NCI-H187 (cell line): ENCODE measurements at places on chromosomes 11 and 22.
A peak's percentile ranks its signal among the peaks of the same experiment; 100 is the strongest.

GRCh38 chr11:93249459-93250220 is 51.8 kb upstream of the SLC36A4 start:
- DNase-seq, result no peak

- no peak for DNase-seq
Measured at GRCh38 chr22:24510637-24511625, 15.8 kb downstream of the UPB1 start.

DNA sequence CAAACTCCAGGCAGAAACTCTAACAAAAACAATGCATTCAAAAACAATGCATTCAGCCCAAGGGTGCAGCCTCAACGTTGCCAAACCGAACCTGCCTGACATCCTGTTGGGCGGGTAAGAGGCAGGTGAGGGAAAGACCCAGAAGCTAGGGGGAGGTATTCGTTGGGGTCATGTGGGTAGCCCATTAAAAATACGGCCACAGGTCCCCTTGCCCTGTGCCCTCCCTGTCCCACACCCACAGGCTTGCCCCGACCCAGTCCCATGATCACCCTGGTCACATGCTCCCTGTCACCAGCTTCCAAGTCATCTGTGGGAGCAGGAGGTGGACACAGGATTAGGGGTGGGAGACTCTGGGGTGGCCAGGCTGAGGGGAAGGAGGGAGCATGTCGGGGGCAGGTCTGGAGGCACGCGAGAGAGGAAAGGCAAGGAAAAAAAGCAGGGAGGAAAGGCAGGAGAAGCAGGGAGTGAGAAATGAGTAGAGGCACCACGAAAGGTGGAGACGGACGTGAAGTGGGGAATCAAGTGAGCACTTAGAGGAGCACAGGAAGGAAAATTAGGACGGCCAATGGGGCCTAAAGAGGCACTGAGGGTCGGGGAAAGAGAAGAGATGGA is 683 bp downstream of the PLA2G6 start:
- DNase-seq, result no peak

DNA sequence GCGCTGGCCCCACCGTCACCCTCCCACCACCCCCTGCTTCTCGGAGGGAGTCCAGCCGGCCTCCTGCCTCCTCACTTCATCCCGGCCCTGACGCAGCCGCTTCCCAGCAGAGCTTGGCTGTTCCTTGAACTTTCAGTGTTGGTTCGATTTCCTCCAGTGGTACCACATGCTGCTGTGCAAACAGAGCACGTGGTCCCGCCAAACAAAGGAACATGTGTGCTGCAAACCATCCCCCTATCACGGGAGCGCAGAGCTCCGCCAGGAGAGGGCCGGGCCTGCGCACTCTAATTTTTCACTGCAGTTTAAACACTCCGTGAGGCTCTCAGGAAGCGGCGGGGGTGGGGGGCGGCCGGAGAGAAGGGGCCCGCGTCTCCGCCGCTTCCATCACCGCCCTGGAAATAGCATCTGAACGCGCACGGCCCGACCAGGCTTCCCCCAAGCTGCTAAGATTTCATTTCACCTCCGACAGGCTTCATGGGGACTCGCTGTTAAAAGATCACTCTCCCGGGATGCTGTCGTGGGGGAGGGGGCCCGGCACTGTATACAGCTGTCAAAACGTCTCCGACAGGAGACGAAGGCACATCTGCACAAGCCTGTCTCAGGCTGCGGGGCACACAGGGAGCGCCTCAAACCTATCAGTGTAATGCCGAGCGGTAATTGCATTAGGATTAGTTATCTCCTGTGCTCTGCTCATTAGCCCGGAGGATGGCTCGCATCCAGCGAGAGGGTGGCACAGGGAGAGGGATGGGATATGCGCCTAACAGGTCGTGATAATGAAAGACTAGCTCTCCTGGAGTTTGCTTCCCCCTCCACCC is 269.9 kb upstream of the SORL1-AS1 start:
- DNase-seq, result peak; percentile 55

DNA sequence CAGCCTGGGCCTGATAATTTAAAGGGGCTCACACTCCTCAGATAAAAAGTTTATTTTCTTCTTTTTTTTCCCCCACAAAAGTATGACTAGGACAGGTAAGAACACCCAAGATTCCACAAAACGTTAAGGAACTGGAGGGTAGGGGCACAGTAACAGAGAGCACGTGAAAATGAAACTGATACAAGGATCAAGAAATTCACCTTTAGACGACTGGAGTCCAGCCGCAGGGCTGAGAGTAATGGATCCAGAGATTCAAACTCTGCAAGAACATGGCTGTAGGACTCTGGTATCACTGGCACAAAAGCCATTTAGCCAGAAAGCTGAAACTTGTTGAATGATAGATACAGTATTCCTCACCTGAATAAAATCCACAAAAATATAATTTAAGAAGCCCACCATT is 4.4 kb downstream of the HPS5 start:
- no peak for DNase-seq

DNA sequence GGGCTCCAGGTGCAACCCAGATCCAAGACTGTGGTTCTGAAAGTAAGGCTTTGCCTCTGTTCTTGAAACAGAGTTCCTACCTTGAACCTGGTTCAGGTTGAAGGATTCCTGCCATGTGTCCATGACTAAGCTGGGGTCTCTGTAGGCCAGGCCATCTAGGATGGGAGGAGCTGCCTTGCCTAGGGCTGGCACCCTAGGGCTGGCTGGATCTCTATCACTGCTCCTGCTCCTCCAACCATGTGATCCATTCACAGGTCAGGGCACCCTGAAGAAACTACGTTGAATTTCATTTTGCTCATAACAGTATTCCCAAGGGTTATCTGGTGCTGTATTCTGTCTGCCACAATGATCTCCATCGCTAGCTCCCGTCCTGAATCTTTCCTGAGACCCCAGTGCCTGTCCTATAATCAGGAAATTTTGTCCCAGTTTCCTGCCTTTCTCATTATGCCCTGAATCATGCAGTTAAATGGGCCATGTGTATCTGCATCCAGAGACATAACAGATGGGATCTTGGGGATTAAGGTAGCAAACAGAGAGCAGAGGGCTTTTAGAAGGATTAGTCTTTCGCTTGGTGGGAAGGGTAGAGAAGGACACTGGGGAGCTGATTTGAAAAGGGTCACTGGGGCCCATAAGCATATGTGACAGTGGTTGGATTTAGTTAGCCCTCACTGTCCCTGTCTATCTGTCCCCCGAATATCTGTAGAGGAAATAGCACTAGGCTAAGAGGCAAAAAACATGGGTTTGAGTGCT is 98.2 kb upstream of the MTMR2 start:
- no peak for DNase-seq

DNA sequence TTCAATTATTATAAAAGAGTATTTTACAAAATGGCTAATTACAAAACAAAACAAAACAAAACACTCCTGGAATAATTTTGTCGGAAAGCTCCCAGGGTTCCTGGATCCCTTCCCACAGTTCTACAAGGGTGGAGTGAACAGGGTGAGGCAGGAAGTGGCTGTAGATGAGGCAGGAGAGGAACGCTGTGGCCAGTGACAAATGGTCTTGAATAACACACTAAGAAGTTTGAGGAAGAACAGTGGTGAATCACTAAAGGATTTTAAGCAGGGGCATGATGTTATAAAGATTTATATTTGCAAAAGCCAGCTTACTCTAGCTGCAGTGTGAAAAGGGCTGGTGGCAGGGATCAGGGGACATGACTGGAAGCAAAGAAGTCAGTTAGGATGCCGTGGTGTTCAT is 33.8 kb upstream of the APOA1 start:
- no peak for DNase-seq

- DNase-seq, result no peak
Measured at GRCh38 chr11:75421035-75421602, 11.9 kb downstream of the KLHL35 start.

DNA sequence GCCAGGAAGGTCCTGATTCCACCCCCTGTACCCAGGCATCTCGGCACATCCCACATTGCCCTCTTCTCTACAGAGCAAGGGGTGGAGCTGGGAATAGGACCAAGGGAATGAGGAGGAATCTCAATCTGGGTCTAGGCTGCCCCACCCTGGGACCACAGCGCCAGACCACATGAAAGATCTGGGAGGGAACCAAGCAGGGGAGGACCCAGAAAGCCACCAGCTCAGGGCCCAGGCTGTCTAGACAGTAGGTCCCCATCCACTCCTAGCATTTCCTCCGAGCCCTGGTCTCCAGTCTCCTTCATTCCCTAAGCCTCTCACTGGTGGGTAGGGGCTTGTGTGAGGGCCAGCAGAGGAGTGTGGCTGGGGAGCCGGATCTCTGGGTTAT is 11.6 kb downstream of the PHLDB1 start:
- DNase-seq, result no peak

- DNase-seq, result no peak
Measured at GRCh38 chr11:107824668-107825369, 33.8 kb downstream of the SLC35F2 start.

DNA sequence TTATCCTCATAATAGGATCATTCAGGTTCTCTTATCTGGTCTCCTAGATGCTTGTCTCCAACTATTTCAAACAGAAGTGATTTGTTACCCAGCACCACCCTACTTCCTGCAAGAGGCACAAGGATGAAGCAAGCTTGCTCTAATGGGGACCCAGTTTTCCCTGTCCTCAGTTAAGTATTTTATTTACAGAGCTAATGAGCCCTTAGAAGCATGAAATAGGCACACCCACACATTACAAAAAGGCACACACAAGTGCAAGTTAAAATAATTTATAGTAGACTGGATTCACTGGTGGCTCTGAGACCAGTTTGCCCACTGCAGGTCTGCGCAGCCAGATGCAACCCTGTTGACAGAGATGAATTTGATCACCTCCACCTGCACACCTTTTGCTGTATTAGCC is 167.5 kb downstream of the KIRREL3 start:
- peak; percentile 56 for DNase-seq

DNA sequence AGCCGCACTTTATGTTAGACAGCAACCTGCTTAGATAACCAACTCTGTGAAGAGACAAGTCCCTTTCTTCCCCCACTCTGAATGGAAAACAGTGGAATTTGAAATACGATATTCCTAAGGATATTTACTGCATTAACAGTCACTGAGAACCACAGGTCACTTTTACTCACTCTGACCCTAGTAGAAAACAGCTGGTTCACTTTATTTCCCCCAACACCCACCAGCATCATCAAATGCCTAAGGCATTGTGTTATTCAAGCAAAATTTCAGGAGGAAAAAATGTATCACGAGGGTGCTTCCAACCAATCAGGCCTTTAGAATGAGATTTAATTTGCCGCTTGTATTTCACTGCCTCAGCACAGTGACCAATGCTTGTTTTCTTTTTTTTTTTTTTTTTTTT is 1134.1 kb upstream of the CCDC90B start:
- DNase-seq, result no peak

- no peak for DNase-seq
Measured at GRCh38 chr22:42313204-42313603, 42.8 kb upstream of the TCF20 start.

DNA sequence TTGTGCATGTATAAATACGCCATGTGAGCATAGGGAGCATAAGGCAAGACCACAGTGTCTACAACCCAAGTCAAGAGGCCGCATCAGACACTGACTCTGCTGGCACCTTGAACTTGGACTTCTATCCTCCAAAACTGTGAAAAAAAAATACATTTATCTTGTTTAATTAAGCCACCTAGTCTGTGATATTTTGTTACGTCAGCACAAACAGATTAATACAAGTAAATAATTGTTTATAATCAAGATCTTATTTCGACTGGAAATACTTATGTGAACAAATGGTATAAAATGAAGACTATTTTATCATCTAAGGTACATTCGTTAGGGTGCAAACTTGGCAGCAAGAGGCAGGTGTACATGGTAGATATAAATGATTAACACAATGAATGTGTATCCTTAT is 599.3 kb upstream of the LRRC4C start:
- no peak for DNase-seq

- DNase-seq, result no peak
Measured at GRCh38 chr11:14223636-14224288, 135.2 kb downstream of the RRAS2 start.

DNA sequence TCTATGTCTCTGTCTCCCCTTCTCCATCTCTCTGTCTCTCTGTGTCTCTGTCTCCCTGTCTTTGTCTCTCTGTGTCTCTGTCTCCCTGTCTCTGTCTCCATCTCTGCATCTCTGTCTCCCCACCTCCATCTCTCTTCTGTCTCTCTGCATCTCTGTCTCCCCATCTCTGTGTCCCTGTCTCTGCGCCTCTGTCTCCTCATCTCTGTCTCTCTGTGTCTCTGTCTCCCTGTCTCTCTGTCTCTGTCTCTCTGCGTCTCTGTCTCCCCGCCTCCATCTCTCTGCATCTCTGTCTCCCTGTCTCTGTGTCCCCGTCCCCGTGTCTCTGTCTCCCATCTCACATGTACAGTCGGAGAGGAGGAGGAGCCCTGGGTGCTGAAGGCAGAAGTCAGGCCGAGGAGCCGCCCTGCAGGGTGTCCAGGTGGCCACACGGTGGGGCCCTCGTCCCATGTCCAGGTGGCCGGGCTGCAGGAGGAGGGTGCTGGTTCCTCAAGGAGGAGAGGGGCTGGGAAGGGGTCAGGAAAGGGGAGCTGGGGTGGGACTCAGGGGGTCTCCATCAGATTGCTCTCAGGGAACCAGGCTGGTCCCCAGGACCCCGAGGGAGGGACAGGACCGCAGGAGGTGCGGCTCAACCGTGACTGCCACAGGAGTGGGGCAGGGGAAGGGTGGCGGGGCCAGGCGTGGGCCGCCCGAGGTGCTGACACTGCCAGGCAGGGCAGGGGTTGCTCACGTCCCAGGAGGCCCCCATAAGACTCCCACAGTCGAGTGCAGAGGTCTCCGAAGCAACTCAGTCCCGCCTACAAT is 25.6 kb upstream of the TH start:
- DNase-seq, result no peak

GRCh38 chr11:10113852-10114251 is 180.2 kb downstream of the SBF2 start:
- no peak for DNase-seq
